ENCODE measurements at places on chromosomes 16 and 17. TPM values are rescaled to one million over a fixed set of nuclear protein-coding genes. Genes with fewer than 3 reads are reported as not detected.

The HLF gene
- total RNA-seq = 0.13 TPM

The KDM8 gene
- total RNA-seq = 2.4 TPM

The MMP25 gene
- total RNA-seq = 0.13 TPM

The STH gene
- not detected for total RNA-seq

The CNTNAP1 gene
- 30.9 TPM for total RNA-seq

The GAS2L2 gene
- not detected for total RNA-seq

The TBC1D3I gene
- total RNA-seq = 0.14 TPM

The TPSD1 gene
- total RNA-seq = not detected

The EME1 gene
- 5.5 TPM for total RNA-seq

The NPIPA8 gene
- total RNA-seq = not detected

The PIK3R5 gene
- not detected for total RNA-seq

The TVP23A gene
- not detected for total RNA-seq

The OTOP3 gene
- not detected for total RNA-seq

The SLC13A5 gene
- total RNA-seq = not detected

The SLC16A6 gene
- 0.14 TPM for total RNA-seq

The SOX9 gene
- total RNA-seq = not detected

The MARVELD3 gene
- not detected for total RNA-seq

The SSTR5 gene
- total RNA-seq = not detected

The ZNF778 gene
- total RNA-seq = 14.0 TPM

The HS3ST3B1 gene
- 0.13 TPM for total RNA-seq

The NPIPA2 gene
- total RNA-seq = 0.60 TPM

The RHBDF1 gene
- 24.9 TPM for total RNA-seq

The DNAI2 gene
- not detected for total RNA-seq

The MRPL12 gene
- total RNA-seq = 17.1 TPM

The SYNGR3 gene
- 5.6 TPM for total RNA-seq

The MMP2 gene
- 219 TPM for total RNA-seq

The KRT33B gene
- not detected for total RNA-seq

The MYLK3 gene
- 0.04 TPM for total RNA-seq

The CSNK2A2 gene
- 45.0 TPM for total RNA-seq

The ZNF689 gene
- total RNA-seq = 4.3 TPM

Data from pulmonary artery endothelial cell (primary cell).